Hippocampal formation (tissue), 2 donors: ENCODE measurements at places on chromosomes 1 and 21.

- DNase-seq: no peak
Observed at GRCh38 chr1:243345205-243345604, 89.4 kb downstream of the SDCCAG8 start.

DNA sequence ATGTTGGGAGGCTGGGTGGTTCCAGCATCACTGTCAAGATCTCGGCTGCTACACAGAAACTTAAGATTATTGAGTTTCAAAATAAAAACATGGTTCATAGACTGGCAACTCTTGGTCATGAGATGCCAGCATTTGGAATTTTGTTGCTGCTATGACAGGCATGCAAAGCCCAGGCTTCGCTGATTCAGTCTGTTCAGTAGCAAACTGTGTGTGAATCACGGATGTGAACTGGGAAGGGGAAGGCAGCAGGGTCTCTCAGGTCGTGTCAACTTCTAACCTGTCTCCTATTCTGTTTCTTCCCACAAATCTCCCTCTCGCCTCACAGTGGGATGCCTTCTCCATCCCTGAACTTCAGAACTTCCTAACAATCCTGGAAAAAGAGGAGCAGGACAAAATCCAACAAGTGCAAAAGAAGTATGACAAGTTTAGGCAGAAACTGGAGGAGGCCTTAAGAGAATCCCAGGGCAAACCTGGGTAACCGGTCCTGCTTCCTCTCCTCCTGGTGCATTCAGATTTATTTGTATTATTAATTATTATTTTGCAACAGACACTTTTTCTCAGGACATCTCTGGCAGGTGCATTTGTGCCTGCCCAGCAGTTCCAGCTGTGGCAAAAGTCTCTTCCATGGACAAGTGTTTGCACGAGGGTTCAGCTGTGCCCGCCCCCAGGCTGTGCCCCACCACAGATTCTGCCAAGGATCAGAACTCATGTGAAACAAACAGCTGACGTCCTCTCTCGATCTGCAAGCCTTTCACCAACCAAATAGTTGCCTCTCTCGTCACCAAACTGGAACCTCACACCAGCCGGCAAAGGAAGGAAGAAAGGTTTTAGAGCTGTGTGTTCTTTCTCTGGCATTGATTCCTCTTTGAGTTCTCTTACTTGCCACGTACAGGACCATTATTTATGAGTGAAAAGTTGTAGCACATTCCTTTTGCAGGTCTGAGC is 25.5 kb downstream of the EIF2D start:
- DNase-seq: no peak

DNA sequence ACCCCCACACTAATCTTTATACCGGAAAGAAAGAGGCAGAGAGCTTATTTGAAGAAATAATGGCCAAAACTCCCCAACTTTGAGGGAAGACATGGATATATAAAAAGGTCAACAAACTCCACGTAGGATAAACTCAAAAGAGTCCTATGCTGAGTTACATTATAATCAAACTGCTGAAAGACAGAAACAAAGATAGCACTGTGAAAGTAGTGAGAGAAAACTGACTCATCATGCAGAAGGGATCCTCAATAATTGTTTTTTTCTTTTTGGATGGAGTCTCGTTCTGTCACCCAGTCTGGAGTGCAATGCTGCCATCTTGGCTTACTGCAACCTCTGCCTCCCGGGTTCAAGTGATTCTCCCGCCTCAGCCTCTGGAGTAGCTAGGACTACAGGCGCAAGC is 48.5 kb upstream of the TTC39A start:
- DNase-seq: no peak

DNA sequence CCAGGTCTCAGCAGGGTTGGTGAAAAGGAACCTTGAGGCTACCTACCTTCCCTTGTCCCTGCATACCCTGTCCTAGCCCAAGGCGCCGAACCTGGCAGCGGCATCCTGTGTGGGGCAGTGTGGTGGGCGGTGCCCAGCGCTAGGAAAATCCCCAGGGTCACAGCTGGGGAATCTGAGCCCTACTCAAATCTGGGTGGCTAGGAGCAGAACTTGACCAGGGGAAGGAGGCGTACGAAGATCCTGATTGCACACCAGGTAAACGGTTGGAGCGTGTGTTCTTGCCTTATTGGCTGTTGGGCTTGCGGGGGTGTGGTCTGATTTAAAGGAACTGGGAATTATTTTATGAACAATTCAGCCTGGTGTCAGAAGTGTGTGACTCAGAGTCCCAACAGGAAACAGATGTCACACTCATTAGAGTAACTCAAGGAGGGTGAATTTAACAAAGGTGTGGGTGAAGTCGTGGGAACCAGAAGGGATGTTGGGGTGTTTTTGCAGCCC is 118.6 kb downstream of the LRIG2 start:
- no peak for DNase-seq

GRCh38 chr1:40774266-40774998 is 9.2 kb upstream of the KCNQ4 start:
- no peak for DNase-seq
